Activated naive CD4-positive, alpha-beta T cell treated with anti-CD3 and anti-CD28 coated beads for 36 hours (primary cell): ENCODE measurements at places on chromosomes 1 and 21.

DNA sequence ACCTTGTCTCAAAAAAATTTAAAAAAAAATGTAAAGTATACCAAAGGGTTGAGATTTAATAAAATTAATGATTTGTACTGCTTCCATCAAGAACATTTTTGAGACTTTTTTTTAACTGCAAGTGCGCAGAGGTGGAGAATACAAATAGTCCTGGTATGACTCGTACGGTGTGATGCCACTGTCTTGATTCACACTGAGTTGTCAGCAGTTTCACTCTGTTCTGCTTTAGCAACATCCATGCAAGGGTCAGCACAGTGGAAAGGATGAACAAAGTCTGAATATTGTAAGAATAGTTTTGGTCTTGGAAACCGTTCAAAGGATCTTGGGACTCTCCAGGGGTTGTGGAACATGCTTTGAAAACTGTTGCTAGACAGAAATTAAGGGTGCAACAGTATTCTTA, 40.2 kb downstream of the EXO1 start:
- DNase-seq: no peak

GRCh38 chr1:244047621-244048255, 3.3 kb upstream of the ZBTB18 start:
- DNase-seq: no peak

- DNase-seq: no peak
These were observed 14.9 kb upstream of the CD247 start for GRCh38 chr1:167532964-167533824.

- DNase-seq: no peak
These were observed 13.9 kb upstream of the FYB2 start for GRCh38 chr1:56833088-56833487.

DNA sequence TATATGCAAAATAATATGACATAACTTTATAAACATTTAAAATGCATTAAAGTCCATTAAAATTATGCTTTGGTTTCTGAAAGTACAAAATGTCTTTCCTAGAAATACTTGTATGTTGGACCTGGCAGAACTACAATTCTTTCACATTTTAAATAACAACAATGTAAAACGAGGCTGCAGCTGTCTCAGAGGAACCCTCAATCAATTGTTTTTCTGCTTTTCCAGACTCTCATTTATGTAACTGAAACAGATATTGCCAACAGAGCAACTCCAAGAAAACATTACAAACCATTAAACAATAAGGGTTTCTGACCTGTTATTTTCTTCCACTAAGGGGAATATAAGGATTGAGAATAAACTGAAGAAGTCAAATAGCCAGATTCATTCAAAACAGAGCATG, 1193.4 kb downstream of the NCAM2 start:
- DNase-seq: no peak

DNA sequence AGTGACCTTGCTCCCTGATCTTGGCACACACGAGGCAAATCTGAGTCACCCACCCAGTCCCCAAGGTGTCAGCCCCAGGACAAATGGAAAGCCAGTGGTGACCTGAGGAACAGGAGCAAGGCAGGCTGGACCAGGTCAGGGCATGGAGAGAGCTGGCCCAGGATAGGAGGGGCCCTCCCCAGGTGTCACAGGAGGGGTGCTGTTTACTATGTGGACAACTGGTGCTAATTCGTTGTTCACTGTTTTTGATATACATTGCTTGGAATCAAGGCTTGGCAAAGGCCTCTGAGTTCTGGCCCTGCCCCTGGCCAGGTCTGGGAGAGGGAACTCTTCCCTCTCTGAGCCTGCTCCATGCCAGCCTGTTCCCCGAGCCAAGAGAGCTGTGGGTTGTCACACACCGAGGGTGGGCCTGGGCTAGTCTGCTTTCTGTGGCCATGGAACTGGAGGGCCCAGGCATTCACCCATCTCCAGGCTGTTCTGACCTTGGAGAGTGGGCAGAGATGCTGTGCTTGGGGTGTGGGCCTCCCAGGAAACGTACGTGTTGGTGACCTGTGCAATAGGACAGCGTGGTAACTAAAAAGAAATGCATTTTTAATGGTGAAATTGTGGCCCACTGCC, 41.8 kb downstream of the CRYAA start:
- DNase-seq: no peak

DNA sequence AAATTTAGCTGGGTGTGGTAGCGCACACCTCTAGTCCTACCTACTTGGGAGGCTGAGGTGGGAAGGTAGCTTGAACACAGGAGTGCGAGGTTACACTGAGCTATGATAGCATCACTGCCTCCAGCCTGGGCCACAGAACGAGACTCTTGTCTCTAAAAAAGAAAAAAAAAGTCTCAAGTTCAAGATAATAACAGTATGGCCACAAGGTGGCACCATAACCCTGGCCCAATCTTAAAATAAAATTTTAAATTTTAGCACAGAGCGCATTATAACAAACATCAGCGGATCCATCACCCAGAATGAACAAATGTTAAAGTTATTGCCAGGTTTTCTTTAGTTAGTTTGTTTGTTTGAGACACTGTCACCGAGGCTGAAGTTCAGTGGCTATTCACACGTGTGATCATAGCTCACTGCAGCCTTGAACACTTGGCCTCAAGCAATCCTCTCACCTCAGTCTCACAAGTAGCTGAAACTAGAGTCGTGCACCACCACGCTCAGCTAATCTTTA, 2.9 kb upstream of the HTR6 start:
- DNase-seq: peak; percentile 69

DNA sequence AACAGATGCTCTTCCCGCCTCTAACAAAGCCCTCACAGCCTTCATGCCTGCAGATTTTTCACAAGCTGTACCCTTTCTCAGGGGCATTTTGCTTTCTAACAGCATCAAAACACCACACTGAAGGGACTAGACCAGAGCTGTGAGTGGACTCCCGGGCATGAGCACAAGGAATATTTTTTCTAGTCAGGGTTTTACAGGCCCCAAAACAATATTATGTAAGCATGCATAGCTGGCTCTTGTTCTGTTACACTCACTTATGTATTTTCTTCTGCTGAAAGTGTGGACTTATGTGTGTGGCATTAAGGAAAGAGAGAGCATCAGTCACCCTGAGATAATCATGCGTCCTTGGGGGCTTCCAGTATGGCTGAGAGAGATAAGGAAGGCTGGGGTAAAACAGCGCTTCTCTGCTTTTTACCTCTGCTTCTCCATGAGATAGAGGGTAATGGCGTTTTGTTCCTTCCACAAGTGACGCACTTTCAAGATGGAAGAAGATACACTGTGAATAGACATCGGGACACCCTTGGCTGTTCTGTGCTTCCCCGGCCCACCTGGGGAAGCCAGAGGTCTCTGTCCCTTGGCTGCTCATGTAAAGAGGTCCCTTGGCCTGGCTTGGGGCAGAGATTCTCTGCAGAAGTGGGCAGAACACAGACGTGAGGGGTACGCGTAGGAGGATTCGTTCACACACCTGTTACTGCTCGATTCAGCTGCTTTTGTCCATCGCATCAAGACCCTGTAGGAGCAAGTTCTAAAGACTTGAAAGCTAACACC, 266.7 kb upstream of the RAB4A start:
- no peak for DNase-seq

DNA sequence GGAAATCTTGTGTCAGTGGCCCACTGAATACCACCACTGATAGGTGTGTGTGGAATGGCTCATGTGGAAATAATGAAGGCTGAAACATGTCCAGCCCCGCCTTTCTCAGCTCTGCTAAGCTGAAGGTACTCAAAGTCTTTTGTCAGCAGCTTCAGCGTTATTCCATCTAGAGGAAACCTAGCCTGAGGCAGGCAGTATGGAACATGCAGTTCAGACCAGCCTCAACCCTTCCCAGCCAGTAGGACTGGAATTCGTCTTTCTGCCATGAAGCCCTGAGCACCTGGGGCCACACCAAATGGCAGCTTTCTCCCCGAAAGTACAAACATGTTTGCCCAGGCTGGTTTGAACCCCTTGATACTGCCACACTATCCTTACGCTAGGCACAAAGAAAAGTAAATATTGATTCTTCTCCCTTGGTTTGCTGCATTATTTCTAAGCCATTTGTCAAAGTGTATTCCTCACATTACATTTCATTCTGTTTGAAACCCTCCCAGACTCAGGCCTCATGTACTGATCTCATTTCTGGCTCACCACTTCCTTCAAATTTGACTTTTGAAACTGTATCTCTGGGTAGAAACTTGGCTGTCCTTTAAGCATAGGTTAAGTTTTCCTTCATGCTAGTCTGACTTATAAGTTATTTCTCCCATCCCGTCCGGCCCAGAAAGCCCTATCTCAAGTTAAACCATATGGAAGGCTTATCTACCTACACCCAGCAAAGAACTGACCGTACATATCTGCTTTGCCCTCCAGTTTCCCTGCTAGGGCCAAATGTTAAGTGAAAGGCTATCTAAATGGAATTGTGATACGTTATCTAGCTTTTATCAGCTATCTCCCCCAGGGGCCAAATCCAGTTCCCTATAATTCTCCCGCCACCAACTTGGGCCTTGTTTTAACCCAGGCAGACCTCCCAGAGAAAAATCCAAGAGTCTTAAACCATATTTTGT, 45.7 kb upstream of the HOOK1 start:
- DNase-seq: no peak

DNA sequence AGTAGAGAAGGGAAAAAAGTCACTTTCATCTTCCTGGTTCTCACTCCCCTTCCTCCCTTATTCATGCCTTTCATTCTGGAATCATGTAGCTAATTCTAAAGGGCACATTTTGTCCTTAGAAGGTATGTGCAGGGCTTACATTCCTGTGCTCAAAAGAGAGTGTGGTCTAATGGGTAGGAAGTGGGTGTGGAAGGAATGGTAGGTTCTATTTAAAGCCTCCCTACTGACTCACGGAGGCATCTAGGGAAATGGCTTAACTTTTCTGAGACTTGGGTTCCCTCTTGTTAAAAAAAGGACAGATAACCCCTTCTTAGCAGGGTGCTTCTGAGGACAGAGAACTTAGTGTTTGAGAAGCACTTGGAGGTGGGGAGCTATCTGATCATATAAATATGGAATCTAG, 249.3 kb upstream of the DUSP10 start:
- DNase-seq: no peak

DNA sequence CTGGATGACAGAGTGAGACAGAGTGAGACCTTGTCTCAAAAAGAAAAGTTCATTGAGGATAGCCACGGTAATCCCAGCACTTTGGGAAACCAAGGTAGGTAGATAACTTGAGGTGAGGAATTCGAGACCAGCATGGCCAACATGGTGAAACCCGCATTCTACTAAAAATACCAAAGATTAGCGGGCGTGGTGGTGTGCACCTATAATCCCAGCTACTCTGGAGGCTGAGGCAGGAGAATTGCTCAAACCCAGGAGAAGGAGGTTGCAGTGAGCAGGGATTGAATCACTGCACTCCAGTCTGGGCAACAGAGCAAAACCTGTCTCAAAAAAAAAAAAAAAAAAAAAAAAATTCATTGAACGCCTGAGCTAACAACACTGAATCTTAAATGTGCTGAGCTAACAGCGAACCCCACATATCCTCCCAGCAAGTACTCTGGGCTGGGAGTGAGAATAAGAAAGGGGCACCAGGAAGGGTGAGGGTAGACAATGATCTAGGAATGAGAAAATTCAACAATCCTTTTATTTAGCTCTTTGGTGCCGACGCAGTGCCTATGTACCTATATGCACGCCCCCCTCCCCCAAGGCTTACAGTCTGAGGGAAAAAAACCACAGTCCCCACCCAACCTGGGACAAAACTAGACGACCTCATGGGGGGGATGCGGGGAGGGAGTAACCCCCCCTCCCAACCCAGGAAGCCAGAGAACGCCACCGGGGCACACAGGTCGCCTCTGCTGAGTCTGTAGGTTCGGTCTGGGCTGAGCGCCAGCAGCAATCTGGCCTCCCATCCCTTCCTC, 1.4 kb upstream of the CACNA1S start:
- DNase-seq: no peak

GRCh38 chr1:16019644-16020277, 1.9 kb upstream of the HSPB7 start:
- DNase-seq: no peak

GRCh38 chr1:187078321-187078720, 249.6 kb downstream of the PLA2G4A start:
- DNase-seq: no peak

DNA sequence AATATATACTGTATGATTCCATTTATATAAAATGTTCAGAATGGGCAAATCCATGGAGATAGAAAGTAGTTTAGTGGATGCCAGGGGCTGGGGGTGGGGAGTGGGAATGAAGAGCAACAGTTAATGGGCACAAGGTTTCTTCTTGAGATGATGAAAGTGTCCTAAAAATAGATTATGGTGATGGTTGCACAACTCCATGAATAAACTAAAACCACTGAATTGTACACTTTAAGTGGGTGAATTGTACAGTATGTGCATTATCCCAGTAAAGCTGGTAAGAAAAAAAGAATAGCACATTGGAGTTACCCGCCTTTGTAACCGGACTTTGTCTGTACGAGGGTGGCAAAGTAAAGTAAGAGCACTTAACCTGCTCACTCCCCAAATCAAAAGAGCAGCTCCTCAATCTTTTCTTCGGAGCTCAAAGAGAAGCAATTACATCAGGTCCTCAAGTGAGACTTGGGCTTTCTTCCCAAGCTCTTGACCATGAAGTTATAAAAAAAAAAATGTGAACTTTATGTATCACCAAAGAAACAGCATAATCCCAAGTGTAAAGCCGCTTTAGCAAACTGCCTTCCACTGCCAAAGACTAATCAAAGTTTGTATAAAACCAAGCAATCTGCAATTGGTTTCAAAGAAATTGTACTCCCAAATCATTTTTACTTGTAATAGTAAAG, 32.1 kb downstream of the ALDH9A1 start:
- no peak for DNase-seq

- DNase-seq: no peak
These were observed 5.1 kb downstream of the AHCYL1 start for GRCh38 chr1:109989506-109990301.

GRCh38 chr1:10775763-10776162, 20.7 kb downstream of the CASZ1 start:
- DNase-seq: no peak

- no peak for DNase-seq
These were observed 576.1 kb upstream of the PTBP2 start for GRCh38 chr1:96145492-96145891.

- DNase-seq: peak; percentile 59
These were observed 449 bp downstream of the EPS15 start for GRCh38 chr1:51518586-51519047.

DNA sequence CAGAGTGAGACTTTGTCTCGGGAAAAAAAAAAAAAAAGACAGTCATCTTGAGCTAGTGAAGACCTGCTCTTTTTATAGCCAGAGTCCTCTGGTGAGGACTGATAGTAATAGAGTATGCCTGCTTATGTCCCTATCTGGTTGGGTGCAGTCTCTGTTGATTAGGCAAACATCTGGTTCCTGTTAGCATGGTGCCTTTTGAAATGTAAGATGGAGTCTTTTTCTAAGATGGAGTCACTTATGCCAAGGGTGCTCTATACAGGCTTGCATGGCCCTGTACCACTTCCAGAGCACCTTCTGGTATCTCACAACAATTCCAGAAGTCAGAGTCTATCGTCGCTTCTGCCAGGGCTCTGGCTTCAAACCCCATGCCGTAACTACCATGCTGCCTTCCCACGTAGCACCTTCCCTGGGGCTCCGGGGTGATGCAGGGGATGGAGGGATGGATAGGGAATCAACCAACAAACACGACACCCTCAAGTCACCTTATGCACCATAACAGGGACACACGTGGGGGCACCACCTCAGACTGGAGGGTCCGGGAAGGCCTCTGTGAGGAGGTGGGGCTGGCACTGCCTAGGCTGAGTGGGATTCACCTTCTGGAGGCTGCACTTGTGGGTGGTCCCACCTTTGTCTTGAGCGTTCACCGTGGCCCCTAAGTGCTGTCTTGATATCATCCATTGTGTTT, 11.6 kb upstream of the PADI6 start:
- DNase-seq: no peak

- no peak for DNase-seq
These were observed 191.1 kb downstream of the TTLL7 start for GRCh38 chr1:83807821-83808220.
